ENCODE measurements at places on chromosomes 12 and 14.

DNA sequence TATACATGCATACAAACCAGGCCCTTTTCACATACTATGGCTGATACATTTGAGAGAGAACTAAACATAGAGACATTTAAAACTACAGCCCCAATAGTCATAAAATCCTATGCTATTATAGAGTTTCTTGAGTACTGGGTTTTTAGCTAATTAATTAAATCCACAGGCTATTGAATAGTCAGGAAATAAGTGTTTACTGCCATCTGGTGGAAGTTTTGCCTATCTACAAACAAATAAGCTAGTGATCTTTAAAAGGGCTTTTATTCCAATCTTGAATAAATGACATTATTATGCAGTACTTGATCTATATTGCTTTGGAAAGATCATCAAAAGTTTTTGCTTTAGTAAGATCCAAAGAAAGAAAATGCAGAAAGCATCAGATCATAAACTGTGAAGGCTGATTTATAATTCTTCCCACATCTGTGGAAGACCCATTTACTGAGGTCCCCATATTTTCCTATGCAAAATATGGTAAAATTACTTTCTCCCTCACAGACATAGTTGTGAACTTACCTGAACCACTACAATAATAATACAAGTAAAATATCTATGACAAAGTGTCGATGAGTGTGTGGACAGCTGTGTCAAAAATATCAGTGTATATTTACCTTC is 131.3 kb downstream of the ITPR2 start:
- DNase-seq = no peak

DNA sequence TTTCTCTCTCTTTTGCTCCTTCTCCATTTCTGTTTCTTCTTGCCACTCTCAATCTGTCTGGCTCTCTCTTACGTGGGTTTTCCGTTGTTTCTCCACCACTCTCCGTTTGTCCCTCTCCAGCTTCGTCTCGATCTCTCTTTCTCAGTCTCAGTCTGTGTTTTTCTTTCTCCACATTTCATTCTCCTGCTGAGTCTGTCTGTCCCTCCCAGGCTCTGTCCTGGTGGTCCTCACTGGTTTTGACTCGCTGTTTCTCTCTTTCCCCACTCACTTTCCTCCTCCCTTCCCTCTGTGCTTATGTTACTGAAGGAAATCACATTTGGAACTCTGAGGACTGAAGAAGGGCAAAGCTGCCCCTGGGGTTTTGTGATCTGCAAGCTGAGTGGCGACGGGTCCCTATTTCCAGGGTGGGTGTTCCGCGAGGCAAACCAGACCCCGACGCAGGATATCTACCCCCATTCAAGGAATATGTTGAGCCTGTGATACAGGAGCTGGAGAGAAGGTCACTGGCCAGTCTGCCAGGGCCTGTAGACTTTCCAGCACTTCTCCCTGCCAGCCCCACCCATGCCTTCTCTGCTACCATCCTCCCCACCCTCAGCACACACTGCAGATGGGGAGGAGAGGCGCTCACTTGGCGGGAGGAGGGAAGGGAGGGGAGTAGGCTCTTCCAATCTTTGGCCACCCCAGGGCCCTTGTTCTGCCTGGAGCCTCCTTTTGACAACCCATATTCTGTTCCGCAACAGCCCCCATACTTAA is 102.7 kb upstream of the MAP1LC3B2 start:
- no peak for DNase-seq

DNA sequence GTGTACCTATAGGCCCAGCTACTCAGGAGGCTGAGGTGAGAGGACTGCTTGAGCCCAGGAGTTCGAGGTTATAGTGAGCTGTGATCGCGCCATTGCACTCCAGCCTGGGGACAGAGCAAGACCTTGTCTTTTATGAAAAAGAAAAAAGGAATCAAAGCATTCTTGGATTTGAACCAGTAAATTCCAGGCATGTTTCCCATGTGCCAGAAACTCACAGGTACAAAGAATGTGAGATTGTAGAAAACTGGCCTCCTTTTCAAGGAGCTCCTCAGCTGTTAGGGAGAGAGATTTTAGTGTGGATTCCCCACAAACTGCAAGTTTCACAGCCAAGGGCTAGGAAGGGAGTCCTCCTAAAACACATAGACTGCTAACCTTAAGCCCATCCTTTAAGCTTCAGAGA is 95.0 kb downstream of the FOXN4 start:
- DNase-seq = no peak

GRCh38 chr12:108727868-108728735 is 3.2 kb downstream of the CORO1C start:
- no peak for DNase-seq
